ENCODE measurements at places on chromosomes 5 and 9.

- no peak for DNase-seq
These were observed 1.8 kb upstream of the MYORG start for GRCh38 chr9:34378376-34379060.

DNA sequence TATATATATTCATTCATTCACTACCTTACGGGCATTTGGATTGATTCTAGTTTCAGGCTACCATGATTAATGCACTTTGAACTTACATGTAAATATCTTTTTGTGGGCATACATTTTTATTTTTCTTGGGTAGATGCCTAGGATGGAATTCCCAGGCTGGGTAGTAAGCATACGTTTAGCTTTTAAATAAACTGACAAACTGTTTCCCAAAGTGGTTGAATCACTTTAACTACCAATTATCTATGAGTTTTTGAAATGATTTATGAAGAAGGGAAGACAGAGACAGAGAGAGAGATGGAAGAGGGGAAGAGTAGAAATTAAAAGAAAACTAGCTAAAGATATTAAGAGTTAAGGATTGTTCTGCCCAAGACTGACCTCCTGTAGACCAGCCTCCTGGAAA, 612.6 kb downstream of the PSAT1 start:
- DNase-seq = peak; percentile 56

DNA sequence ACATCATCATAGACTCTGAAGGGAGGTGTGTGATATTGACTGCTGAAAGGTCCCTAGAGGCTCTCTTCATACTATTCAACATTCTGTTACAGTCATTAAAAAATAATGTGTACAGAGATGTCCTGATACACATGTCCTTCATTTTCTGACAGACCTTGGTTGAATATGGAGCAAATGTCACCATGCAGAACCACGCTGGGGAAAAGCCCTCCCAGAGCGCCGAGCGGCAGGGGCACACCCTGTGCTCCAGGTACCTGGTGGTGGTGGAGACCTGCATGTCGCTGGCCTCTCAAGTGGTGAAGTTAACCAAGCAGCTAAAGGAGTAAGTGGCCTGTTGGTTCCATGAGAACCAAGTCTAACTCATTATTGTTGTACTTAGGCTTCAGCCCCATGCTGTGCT, 132.4 kb downstream of the SNCAIP start:
- DNase-seq = no peak

DNA sequence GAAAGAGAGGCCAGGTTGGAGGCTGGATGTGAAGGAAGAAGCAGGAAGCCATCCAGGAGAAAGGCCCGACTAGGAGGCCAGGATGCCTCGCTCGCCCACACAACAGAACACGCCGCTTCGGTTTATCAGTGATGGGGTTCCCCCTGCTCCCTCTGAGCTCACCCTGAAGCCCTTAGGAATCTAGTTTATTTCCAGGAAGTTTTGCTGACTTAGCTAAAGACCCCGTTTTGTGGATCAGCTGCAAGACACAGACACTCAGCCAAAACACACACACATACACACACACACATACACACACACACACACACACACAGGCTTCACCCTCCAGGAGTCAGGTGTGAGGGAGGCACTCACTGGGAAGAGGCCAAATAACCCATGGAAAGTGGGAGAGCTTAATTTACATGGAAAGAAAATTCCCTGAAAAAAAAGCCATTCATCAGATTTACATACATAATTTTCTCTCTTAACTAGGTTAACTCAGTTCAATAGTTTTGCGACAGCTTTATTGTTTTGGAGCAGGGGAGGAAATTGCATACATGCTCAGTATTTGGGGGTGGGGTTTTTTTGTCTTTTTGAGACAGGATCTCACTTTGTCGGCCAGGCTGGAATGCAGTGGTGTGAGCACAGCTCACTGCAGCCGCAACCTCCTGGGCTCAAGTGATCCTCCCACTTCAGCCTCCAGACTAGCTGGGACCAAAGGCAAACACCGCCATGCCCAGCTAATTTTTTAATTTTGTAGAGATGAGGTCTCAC, 92.7 kb upstream of the HAND1 start:
- no peak for DNase-seq

GRCh38 chr9:124707666-124708065, 63.4 kb downstream of the NR6A1 start:
- DNase-seq = no peak

DNA sequence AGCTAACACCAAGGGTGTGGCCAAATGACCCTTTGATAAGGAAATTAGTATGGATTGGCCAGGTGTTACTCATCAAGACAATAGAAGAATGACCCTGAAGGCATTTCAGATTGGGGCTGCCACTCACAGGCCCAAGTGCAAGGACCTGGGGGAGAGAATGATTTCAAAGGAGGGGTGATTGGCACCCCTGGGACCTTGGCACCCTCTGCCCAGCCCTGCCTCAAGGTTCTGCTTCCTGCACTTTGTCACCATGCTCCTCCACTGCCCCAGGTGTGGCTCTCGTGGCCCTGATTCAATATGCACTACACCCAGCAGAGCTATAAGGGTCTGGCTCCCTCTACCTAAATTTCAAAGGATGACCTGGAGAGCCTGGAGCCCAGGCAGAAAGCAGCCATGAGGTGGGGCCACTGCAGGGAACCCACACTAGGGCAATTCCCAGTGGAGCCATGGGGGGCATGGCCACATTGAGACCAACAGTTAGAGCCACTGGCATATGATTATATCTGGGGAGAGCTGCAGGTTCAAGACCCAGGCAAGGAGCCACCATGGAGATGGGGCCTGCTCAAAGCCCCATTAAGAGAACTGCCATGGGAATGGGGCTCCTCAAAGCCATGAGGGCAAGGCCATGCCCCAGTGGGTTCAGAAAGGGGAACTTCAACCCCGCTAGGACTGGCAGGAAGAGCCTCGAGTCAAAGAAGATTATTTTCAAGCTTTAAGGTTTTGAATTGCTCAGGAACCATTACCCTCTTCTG, 93.0 kb downstream of the CEMIP2 start:
- no peak for DNase-seq

DNA sequence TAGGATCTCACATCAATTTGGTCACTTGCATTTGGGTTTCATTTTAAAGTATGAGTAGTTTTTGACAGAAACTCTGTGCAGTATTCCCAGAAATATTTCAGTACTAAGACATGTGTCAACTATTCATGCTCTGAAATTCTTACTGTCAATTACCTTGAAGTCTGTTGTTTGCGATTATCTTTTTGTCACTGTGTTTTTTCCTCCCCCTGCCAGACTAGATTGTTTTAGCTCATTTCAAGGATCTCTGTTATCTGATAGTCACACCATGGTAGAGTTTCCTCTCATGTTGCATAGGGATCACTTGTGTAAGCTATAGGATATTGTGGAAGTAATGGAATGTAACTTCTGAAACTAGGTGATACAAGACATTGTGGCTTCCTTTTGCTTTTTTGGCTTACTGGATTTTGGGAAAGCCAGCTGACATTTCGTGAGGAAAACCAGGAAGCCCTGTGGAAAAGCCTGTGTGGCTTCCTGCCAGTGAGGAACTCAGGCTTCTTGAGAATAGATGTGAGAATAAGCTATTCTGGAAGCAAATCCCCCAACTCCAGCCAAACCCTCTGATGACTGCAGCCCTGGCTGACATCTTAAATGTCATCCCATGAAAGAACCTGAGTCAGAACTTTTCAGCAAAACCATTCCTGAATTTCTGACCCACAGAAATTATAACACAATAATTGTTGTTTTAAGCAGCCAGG, 122.2 kb downstream of the FGF10 start:
- no peak for DNase-seq

DNA sequence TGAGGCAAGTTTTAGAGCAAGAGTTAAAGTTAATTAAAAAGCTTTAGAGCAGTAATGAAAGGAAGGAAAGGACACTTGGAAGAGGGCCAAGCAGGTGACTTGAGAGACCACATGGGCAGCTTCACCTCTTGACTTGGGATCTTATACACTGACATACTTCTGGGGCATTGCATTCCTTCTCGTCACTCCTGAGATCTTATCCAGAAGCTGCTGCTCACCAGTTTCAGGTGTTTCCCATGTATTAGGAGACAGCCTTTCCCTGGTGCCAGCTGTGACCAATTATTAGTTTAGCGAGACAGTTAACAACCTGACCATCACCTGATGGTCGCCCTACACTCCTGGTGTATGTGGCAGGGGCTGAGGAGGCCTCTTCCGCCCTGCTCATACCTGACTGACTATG, 382.1 kb downstream of the KDM4C start:
- no peak for DNase-seq

GRCh38 chr5:962801-963200, 45.8 kb upstream of the NKD2 start:
- no peak for DNase-seq

DNA sequence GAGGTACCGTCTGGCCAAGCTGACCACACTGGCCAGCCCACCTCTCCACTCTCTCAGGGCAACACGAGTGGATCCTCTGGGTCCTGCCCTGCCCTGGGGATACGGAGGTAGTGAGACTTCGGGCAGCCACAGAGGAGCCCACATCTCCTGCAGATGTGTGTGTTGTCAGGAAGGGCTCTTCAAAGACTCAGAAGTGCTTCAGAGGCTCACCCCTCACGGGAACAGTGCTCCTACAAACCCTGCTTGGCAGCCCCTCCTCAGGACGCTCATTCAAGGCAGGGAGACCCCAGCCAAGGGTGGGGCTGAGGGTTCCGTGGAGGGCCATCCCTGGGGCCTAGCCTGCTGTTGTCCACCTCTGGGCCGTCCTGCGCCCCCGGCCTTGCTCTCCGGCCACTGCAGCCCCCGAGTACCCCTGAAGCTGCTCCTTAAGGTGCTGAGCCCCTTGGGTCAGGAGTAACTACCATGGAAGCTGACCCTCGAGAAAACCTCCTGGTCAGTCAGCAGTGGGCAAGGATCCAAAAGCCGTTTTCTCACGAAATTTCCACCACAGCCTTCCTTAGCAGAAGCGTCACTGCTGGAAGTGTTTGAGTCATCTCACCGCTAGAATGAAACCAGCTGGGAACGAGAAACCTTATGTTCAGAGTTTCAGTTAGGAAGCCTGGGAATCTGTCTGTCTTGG, 23.2 kb upstream of the LRRC14B start:
- peak; percentile 97 for DNase-seq

DNA sequence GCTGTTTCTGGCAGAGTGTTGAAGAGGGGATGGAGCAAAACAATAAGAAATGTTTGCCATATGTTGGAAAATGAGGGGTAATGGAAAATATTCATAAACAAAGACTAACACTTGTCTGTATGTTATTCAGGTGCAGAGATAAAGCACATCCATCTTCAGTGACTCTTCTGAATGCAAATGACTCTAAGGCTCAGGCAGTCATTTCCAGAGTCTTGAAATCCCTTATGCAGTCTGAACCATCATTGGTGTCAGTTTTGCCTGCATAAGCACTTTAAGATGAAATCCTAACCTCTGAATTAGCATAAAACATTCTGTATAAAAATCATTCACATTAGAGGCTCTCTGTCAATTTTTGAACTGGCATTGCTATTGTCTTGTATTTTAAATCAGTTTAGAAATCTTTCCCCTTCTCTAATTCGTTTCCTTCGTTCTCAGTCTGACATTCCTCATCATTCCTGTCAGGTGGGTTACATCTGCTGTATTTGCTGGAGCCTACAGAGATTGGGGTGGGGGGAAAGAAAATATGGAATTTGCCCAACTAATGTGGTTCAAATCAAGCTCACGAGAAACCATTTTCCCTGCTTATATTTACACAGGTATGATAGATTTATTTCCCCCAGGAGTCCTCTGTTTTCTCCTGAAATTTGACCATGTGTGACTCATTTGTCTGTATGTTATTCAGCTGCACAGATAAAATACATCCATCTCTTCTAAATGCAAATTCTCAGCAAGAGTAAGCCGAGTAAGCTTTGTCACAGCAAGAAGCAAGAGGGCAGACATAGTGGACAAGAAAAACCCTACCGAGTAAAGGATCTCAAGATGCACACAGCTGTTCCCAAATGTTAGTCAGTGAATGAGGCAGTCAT, 31.6 kb downstream of the ENC1 start:
- DNase-seq = peak; percentile 49

- no peak for DNase-seq
These were observed 18.7 kb upstream of the ZNF608 start for GRCh38 chr5:124764992-124765611.

All from fibroblast of upper back skin (primary cell).